ENCODE measurements at places on chromosomes 1 and 21.

- peak; percentile 86 for DNase-seq
Observed at GRCh38 chr1:36187800-36188593, 32.0 kb downstream of the MAP7D1 start.

GRCh38 chr1:53025769-53026112 is 36.3 kb upstream of the PODN start:
- no peak for DNase-seq

GRCh38 chr1:224929335-224930237 is at the start of gene DNAH14:
DNAH14 (plus strand) TSS chr1:224929675; CDS start chr1:224952703, 23,028 bp downstream.
- DNase-seq, result peak; percentile 86

GRCh38 chr1:160954158-160955104 is at the start of gene ITLN2:
ITLN2 (minus strand) TSS chr1:160954809; CDS start chr1:160954741, 68 bp downstream.
- no peak for DNase-seq

- DNase-seq, result no peak
Observed at GRCh38 chr1:34879230-34879629, 19.7 kb upstream of the SMIM12 start.

- DNase-seq, result no peak
Observed at GRCh38 chr1:228747301-228747935, 12.1 kb downstream of the RHOU start.

GRCh38 chr1:77468257-77468948 is 186.6 kb downstream of the AK5 start:
- DNase-seq, result peak; percentile 58

DNA sequence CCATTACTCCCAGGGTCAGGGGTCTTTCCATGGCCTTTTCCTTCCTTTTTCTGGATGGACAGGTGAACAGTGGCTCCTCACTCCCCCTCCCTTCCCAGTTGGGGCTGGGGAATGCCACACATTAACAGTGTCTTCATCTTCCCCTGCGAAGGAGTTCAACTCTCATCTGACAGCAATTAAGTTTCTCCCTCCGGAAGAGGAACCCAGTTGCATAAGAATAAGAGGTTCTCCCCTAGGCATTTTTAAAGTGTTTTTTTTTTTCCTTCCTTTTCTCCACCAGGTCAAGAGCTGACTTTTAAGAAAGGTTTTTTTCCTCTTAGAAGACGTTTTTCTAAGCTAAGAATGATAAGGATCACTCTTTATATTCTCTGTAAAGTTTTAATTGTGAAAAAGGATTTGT is 42.3 kb upstream of the FASLG start:
- no peak for DNase-seq

GRCh38 chr1:117851687-117852086 is 77.7 kb downstream of the GDAP2 start:
- no peak for DNase-seq

GRCh38 chr1:54741531-54741930 is 22.8 kb downstream of the PARS2 start:
- no peak for DNase-seq

- no peak for DNase-seq
Observed at GRCh38 chr1:83954166-83954823, 44.6 kb downstream of the TTLL7 start.

DNA sequence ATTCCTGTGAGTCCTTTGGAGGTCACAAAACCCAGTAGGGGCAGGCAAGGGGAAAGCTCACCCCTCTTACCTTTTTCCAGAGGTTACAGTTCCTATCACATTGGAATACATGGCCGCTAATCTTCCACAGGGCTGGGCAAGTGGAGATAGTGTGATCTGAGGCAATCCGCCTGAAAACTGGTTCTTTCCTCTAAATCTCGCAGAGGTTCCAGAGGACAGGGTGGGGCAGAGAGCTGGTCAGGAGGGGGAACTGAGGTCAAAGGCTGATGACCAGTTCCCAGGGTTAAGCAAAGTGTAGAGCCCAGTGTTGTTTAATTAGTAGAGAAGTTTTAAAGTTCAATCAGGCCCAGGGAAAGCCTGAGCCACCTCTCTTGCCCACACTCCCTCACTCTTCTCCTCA is at the start of gene SERPINC1:
Gene SERPINC1, minus strand, starts transcription at position 179 of the 400 bp plus-strand sequence. Its CDS starts 68 bp downstream, at position 111.
- DNase-seq, result no peak

- DNase-seq, result no peak
Observed at GRCh38 chr1:236536540-236536939, 12.8 kb downstream of the LGALS8 start.

- peak; percentile 68 for DNase-seq
Observed at GRCh38 chr1:231139659-231140654, 21.9 kb upstream of the TRIM67 start.

Measured in right forelimb (tissue), 1 donor.